ENCODE measurements at places on chromosomes 6 and 20.

DNA sequence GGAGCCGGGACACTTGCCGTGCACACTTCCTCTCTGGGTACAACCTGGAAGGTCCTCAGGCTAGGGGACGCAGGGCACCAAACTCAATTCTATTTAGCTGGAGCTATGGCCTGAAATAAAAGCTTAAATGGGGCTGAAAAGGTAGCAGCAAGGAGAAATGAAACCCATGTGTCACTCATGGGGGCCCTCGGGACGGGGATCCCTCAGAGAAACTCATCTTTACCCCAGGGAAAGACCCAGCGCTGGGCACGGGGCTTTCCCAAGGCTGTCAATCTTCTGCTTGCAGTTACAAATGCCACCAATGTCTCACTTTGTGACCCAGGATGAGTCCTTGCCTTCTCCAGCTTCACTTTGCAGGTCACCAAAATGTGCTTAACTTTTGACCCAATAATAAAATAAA is 16.5 kb downstream of the SNAI1 start:
- DNase-seq, result no peak

GRCh38 chr6:146017672-146018071 is 11.2 kb upstream of the GRM1 start:
- no peak for DNase-seq

DNA sequence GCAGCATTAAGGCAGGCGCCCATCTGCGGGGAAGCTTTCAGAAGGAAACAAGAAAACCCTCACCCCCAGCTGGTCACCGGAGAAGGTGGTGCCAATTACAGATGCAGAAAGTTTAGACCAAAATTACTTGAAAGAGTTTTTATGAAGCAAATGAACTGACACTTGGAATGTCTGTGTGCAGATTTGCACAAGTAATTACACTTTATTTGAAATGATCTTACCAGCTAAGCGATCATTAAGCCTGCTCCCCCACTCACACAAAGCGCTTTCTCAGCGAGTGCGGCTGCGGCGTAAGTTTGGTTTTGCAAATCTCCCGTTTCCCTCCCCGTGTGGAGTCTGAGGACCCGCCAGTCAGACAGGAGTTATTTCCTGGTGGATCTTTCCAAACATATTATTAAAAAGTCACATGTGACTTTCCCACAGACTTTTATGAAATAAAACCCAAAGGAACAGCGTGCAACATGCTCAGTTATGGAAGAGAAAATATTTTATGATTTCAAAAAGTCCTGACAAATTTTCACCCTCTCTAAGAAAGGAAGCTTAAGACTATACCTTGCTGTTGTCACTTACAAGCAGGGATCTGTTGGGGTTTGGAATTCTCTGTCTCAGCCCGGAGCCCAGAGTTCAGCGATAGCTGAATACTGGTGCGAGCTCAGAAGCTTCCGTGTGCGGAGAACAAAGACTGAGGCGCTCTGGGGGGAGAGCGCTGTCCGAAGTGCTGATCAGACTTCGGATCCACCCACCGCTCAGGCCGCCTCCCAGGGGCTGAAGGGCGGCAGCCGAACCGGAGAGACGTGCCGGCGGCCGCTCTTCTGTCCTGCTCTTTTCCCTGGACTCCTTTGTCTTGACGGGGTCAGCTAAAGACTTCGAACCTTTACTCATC is 2.7 kb upstream of the MYT1 start:
- no peak for DNase-seq

DNA sequence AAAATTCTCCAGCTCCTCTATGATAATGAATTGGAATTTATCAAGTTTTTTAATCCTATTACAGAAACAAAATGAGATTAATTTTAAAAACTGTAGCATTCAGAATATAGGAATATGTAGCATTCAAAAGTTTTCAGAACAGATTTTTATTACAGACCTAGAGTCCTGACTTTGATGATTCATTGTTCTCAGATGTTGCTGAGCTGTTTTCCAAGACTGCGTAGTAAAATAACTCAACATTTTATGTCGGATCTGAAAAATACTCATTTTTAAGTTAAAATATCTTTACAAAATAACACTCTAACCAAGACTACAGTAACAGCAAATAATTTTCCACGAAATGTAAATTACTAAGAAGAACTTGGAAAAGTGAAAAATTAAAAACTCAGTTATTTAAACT is 67.1 kb downstream of the SYCP2 start:
- DNase-seq, result no peak

DNA sequence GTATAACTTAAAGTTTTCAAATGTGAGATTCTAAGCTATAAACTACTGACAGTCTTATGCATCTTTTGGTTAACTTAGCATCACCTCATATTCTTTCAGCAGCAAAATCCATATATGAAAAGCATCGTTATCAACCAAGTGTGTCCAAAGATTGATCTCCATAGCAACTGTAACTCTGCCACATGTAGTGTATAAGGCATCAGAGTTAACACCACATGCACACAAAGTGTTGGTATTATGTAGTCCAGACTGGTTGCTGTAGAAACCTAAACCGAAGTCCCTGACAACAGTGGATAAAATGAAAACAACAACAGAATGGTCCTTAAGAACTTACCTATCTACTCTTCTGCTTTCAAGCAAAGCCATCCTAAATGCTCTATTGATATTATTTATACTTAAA is 39.6 kb downstream of the PDSS2 start:
- no peak for DNase-seq

DNA sequence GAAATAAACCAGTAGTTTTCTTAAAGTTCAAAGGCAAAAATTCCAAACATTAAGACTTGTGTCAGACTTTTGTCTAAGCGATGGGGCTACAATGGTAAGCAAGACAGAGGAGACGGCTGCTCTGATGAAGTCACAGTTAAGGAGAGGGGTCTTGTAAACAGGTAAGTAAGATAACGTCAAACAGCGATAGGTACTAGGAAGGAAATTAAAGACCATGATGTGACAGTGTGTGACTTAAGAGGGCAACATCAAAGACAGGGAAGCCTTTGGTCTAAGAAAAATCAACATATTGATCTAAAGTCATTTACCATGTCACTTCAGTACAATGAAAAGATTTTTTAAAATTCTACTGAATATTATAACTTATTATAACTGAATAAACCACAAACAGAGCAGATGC is 23.1 kb downstream of the NUDT3 start:
- no peak for DNase-seq

GRCh38 chr6:43823879-43824702 is 54.1 kb downstream of the VEGFA start:
- DNase-seq, result no peak
